Stimulated activated CD4-positive, alpha-beta T cell treated with anti-CD3 and anti-CD28 coated beads, Interleukin-2, amount 100 ng/mL, for 48 hours (primary cell): ENCODE measurements at places on chromosomes 3 and 15.

- no peak for DNase-seq
Observed at GRCh38 chr15:69994429-69995205, 103.1 kb downstream of the TLE3 start.

DNA sequence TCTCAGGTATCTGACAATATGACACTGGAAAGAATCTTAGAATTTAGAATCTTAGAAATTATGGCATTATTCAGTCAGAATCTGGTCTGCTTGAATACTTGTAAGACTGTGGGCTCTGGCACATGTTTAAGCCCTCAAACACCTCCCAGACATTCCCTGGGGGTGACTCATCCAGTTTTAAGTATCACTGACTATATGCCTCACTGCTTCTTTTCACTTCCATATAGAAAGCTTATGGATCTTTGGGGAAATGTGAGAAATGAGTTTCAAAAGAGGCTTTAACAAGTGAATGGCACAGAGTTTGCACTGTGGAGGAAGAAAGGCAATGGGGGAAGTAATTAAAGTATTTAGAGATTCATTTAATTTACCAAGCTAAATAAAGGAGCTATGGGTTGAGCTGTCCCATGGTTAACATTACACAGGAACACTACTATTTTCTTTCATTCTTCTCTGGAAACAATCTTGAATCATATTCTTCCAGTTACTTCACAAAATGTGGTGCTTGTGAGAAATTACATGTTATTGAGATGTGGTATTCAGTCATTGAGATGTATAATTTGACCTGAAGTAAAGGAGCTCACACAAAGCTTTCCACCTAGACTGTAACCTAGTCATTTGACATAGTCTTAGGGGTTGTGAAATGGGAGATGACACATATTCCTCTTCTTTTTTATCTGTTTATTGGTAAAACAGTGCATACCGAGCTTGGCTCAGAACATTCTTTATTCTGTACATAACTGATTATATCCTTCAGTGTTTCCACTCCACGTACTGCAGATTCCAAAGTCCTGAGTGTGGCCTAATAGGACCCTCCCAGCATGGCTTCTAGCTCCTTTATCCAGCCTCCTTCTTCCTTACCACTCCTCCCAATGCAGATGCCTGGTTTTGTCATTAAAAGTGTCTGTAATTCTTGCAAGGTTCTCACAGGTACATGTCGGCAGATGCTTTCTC, 544.6 kb upstream of the NECTIN3 start:
- DNase-seq: no peak

DNA sequence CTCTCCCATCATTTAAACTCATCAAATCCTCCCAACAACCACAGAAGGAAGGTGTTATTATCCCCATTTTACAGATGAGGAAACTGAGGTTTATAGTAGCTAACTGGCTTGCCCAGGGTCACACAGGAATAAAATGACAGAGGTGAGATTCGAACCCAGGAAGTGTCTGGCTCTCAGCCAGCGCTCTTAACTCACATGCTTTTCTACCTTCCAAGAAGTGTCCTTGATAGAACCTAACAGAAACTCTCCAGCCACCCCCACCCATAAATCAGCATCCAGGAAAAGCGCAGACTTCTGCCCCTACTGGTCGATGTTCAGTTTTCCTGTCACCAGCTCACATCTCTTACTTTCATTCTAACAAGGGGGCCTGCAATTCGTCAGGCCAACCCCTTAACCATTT, 51.7 kb downstream of the SPATA12 start:
- no peak for DNase-seq

DNA sequence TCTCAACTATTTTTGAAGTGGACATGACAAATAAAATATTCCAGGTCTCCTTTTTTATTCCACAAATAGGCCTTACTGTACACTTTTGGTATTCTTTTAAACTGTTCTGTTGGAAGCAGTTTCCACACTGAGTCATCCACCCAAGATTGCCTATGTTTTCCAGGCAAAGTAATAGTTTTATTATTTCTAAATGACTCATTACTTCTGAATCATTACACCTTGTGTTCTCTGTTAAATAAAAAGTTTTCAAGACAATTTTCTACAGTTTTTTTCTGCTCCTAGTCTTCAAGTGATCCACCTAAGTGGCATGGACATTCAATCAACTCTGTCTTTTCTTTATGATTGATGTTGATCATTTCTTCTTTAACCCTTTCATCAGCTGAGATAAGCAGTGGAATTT, 26.5 kb downstream of the PPP2R3A start:
- no peak for DNase-seq

GRCh38 chr15:61401903-61402698, 173.0 kb upstream of the RORA start:
- no peak for DNase-seq

GRCh38 chr3:189937302-189938127, 183.2 kb downstream of the P3H2 start:
- DNase-seq: no peak

DNA sequence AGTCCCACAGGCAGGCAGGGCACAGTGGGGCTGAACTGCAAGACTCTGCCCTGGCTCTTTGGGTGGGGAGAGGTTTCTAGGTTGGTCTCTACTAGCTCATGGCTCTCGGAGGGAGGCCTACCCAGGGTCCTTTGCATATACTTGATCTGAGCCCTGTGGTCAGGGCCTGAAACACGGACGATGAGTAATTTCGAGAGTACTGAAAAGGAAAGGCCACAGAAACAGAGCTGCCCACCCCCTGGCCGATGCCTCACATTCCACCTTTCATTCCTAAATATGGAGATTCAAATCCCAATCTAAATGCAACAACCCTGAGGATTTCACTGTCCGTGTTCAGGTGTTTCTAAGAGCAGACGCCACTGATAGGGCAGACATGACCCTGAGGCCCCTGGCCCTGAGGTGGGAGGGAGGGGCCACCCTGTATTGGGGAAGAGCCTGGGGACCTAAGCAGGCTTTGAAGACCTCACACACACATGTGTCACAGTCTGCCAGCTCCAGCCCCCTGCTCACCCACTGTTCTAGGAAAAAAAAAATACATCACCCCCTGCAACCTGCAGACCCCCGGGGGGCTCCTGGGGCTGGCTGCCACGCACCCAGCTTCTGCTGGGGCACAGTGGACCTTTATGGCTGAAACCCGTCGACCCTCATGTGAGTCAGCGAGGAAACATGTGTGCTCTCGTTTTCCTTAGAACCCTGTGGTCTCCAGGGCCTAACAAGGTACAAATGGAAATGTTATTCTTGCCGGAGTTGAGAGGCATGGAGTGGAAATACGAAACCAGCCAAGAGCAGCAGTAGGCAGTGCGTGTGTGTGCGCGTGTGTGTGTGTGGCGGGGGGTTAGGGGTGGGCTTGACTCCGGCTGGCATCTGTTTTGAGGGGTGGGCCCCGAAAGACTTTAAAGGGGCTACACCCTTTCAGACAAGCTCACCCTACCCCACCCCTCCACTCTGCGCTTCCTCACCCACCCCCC, 112.7 kb downstream of the CHSY1 start:
- DNase-seq: no peak

DNA sequence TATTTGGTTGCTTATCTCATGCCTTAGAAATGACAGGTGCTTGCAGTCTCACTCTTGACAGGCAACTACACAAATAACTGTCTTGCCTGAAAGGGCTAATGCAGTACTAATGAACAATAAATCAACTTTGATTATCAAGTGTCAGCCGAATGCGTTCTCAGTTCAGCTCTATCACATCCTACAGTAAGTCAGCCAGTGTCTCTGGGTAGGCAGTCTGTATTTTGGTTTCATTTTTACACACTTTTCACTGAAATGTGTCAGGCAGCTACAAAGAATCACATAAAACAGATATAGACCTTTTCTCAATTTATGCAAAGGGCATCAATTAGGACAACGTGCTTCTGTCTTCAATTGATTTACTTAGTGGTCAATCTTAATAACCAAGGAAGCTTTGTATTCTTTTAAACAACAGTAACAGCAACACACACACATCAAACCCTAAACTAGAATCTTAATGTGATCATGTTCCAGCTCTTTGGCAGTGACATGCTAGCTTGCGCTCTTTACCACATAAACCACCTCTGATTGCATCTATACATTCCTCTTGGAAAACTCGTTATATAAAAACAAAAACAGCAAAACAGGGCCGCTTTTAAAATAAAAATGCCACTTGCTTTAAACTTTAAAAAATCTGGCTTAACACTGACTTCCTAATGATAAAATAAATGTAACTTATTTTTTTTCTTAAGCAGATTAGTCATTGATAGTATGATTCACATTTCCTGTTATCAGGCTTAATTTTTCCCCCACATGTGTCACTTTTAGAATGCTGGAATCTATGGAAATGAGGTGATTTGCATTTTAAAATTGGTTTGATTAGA, 520.4 kb downstream of the FOXP1 start:
- no peak for DNase-seq

GRCh38 chr3:107264888-107265287, 112.4 kb upstream of the CCDC54 start:
- DNase-seq: no peak
